ENCODE measurements at places on chromosomes 11 and 22.
A peak's percentile ranks its signal among the peaks of the same experiment; 100 is the strongest.

DNA sequence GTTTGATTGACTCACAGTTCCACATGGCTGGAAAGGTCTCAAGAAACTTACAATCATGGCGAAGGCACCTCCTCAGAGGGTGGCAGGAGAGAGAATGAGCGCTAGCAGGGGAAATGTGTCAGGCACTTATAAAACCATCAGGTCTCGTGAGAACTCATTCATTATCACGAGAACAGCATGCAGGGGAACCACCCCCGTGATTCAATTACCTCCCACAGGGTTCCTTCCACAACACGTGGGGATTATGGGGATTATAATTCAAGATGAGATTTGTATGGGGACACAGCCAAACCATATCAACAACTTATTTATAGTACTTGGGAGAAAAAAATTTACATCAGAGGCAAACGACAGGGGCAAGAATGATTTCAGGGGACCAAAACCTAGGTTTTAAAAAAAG lies 3.0 kb downstream of the ME3 start:
- DNase-seq = no peak

DNA sequence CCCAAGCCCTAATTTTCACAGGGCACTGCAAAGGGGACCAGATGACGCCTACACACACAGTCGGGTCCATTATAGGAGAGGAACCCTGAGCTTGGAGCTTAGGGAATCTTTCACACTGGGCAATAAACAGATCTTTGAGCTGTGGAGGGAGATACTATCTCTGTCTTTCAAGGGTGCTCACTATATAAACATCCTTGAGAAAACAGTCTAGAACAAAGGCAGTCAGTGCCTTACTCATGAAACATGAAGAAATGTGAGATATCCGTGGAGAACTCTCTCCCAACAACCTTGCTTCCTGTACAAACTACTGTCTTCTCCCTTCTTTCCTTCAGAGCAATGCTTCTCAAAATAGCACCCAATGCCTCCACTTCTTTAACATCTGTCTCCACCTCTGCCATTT lies 109.0 kb upstream of the APOA1 start:
- DNase-seq = no peak

- DNase-seq = no peak
These were observed 40.7 kb upstream of the DKK3 start for GRCh38 chr11:12048936-12049790.

- DNase-seq = no peak
These were observed 469.8 kb downstream of the BRD1 start for GRCh38 chr22:49357661-49358440.

- DNase-seq = no peak
These were observed 9.0 kb downstream of the SYT7 start for GRCh38 chr11:61571869-61572268.

DNA sequence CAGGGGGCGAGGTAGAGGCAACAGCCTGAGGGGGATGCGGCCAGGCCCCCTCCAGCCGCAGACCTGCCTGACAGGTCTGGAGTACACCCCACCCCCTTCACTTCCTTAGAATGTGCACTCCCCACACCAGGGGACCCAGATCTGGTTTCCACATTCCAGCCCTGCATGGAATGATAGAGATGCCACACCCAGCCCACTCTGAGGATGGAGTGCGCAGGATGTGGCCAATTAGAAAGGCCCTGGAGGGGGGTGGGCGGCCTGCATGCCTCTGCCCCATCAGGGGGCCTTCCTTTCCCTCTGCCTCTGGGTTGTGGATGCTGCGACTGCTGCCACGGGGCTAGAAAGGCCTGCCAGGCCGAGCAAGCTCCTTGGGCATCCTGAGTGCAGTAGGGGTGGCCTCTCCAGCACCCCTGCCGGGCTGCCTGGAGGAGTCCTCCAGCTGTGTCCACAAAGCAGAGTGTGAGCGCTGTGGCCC lies 28.2 kb upstream of the MGAT3 start:
- DNase-seq = no peak

DNA sequence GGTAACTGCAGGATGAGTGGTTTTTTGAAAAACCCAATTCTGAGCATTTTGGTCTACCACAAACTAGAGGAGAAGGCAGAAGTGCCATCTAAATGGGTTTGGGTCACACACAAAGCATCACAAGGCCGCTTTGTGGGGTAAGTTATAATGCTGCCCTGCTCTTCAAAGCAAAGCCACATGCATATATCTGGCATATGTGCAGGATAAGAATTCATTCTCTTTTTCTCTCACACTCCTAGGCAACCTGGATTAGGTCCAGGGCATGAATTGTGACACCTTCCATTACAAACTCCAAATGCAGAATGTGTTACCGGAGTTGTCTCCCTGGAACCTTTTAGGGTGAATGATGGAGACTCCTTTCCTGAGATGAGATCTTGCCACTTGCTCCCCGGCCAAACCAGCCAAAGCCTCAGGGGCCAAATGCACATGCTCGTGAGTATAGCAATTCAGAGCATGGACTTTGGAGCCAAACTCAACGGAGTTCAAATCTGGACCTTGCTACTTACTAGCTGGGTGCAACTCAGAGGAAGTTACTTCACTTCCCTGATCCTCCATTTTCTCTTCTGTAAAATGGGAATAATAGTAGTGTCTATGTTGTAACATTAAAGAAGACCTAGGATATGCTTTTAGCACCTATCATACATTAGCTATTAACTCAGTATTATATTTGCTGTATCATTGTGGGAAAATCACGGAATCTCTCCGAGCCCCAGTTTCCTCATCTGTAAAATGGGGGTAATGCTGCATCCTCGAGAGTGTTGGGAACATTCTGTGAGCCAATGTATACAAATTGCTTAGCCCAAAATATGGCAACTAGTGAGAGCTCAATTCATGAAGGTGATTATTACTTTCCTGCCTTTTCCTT lies 96.6 kb downstream of the COMMD9 start:
- DNase-seq = no peak

GRCh38 chr22:45757068-45757467 lies 85.4 kb downstream of the ATXN10 start:
- DNase-seq = no peak

DNA sequence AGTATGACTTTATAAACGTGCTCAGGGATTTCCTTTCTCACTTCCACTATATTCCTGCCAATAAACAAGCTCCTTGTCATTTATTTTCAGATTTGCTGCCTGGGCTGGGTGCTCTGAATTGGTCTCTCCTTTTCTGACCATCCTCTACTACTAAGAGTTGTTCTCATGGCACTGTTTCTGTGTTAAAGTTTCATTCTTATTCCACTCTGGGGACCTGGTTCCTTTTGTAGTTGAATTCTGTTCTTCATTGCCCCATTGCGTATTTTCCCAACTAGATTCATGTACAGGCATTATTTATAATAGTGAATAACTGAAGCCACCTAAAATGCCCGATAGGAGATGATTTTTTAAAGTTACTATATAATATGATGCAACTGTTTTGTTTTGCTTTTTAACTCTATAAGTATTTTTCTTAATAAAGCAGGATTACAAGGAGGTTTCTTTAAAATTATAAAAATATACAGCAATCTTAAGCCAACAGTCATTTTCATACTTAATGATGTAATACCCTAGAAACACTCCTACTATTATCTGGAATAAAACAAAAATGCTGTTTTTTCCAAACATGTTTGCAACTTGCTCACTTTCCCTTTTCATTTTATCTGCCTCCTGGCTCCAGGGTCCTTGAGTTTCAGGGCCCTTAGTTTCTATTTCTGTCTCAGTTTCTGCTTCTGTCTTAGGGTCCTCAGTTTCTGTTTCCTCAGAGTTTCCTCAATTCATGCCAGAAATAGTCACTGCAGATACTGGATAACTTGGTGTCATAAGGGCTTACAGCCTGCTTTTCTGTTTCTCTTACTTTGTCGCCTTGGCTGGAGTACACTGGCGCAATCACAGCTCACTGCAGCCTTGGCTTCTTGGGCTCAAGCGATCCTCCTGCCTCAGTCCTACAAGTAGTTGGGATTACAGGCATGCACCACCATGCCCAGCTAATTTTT lies 9.8 kb upstream of the FUT4 start:
- DNase-seq = no peak

GRCh38 chr11:134138376-134138775 lies 69.5 kb downstream of the JAM3 start:
- DNase-seq = no peak

- DNase-seq = no peak
These were observed 107.0 kb downstream of the ATG16L2 start for GRCh38 chr11:72921028-72921716.

GRCh38 chr11:76927160-76927559 lies 66.4 kb downstream of the ACER3 start:
- DNase-seq = no peak

- no peak for DNase-seq
These were observed 7.3 kb downstream of the OAF start for GRCh38 chr11:120217941-120218694.

DNA sequence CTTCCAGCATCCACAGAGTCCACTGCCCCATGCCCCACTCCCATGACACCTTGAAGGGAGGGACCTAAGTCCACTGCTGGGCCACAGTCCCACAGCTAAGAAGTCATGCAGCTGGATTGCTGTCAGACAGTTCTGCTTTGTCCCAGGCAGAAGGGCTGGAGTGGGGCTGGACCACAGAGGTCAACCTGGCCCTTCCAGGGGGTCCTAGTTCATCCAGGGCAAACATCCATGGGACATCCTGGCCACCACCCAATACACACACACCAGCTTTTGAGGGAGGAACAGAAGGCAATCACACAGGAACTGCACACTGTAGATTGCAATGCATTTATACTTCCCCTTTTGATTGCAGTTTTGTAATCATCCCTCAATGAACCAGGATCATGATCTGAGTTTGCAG lies 11.3 kb upstream of the APOL4 start:
- DNase-seq = no peak

DNA sequence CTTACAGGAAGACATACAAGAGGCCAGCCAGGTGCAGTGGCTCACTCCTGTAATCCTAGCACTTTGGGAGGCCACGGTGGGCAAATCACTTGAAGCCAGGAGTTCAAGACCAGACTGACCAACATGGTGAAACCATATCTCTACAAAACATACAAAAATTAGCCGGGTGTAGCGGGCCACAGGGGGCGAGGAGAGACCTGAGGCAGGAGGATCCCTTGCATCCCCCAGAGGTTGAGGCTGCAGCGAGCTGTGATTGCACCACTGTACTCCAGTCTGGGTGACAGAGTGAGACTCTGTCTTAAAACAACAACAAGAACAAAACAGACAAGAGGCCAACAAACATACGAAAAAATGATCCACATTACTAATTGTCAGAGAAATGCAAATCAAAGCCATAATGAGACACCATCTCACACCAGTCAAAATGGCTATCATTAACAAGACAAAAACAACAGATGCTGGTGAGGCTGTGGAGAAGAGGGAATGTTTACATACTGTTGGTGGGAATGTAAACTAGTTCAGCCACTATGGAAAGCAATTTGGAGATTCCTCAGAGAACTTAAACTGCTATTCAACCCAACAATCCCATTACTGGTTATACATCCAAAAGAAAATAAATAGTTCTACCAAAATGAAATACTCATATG lies 498.8 kb upstream of the ARHGAP42 start:
- DNase-seq = no peak

DNA sequence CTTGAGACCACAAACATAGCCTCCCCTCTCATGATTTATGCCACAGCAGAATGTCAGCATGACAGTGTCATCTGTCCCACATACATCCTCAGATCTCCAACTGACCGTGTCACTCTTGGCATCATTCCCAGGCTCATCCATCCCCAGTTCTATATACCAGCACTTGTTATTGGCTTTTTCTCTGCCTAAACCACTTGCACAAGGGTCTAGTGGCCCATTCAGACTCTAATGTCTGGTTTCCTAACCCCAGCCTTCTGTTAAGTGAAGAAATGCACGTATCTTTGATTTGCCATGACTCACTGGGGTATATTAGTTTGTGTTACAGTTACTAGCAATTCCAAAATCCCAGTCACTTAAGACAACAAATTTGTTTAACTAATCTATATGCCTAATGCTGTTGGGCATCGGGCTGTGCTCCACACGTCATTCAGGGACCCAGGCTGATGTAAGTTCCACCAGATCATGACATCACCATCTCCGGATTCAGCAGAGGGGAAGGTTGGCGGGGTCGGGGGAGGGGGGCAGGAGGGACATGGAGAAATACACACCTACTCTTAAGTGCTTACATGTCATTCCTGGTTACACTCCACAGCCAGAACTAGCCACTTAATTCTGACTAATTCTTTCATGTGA lies 517.4 kb downstream of the BUD13 start:
- DNase-seq = no peak

DNA sequence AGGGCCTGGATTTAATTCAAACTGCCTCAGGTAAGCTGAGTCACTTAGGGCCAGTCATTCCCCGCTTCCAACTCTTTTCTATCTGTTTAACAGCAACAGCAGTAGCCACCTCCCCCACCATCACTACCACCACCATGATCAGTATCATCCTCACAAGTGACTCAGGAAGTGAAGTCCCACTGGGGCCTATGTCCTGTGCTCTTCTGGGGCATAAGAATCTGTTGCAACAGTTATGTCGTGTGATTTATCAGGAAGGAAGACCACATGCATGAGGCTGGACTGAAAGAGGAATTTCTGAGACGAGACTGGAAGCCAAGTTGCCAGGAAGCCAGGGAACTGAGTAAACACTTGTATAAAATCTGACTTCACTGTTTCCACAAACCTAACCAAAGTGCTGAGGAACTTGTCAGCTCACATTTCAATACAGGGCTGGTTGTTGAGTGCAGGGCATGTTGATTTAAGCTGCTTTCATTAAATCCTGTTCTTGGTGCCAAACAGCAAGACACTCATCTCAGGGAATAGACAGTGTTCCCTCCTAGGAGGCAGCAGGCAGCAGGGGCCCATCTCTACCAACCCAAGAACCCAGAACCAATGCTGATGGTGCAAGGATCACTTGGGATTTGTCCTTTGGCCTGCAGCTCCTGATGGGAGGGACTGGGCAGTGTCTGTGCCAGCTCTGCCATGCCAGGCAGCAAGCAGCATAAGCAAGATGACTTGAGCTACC lies 226.7 kb upstream of the NARS2 start:
- DNase-seq = no peak

- DNase-seq = no peak
These were observed 196.9 kb downstream of the TBC1D22A start for GRCh38 chr22:46959369-46959768.

- DNase-seq = no peak
These were observed 524.1 kb downstream of the METTL15 start for GRCh38 chr11:28632338-28632737.

DNA sequence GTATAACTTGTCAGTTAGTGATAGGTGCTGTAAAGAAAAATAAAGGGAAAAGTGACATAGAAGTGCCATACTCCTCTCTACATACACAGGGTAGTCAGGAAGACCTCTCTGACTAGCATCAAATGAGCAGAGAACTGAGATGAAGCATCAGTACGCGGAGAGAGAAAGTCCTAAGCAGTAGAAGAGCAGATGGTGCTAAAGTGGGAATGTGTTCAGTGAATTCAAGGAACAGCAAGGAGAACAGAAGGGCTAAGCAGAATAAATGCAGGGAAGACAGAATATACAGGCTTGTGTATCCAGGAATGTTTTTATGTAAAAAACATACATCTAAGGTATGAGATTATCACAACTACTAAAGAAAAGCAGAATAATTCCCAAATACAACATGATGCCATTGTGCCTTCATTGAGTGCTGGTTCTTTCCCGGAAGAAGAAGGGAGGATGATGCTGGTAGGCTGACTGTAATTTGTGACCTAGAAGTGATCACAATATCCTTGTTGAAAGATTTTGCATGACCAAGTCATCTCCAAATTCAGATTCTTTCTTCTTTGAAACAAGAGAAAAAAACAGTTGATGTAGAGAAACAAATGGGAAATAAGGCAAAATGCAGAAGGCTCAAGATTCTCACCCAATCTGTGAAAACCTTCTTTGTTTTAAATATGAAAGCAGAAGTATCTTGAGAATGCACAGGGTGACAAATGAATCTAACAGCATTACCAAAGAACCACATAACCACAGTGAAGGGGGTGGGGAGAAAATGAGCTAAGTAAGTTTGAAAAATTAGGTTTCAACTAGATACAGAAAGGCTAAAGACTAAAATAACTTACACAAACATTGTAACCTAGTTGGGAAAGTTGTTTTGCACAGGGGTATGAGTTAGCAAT lies 20.5 kb downstream of the MRE11 start:
- peak; percentile 50 for DNase-seq
